ENCODE measurements at places on chromosomes 1 and 21.

- DNase-seq, result no peak
Measured at GRCh38 chr1:58907398-58907797, 123.6 kb upstream of the JUN start.

GRCh38 chr1:185144233-185144632 is 12.5 kb downstream of the TRMT1L start:
- no peak for DNase-seq

DNA sequence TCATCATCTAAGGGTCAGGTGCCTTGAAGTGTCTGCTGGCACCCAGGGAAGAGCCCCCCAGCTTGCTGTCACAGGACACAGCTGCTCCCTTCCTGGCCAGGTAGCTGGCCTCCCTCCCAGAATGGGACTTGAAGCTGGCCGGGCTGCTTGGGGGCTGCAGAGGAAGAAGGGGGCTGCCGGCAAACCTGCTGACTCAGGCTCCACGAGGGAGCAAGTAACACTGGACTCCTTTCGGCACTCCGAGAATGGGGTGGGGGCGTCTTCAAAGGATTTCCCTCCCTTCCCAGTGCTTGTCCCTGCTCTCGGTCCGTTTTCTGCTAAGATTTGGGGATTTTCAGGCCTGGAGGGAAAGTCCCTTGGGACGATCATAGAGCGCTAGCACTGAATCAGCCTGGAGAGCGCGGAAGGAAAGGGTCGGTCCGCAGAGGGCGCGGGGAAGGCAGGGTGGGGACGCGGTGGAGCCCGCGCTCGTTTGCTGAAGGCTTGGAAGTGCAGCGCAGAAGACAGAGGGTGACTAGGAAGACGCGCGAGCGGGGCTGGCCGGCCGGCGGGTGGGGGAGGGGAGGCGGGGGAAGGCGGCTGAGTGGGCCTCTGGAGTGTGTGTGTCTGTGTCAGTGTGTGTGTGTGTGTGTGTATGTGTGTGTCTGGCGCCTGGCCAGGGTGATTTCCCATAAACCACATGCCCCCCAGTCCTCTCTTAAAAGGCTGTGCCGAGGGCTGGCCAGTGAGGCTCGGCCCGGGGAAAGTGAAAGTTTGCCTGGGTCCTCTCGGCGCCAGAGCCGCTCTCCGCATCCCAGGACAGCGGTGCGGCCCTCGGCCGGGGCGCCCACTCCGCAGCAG is at the start of gene CSF1:
TSS of gene CSF1 (plus strand) at position 727 of the 840 bp plus-strand sequence. CDS start 175 bp downstream, outside the sequence.
- no peak for DNase-seq

DNA sequence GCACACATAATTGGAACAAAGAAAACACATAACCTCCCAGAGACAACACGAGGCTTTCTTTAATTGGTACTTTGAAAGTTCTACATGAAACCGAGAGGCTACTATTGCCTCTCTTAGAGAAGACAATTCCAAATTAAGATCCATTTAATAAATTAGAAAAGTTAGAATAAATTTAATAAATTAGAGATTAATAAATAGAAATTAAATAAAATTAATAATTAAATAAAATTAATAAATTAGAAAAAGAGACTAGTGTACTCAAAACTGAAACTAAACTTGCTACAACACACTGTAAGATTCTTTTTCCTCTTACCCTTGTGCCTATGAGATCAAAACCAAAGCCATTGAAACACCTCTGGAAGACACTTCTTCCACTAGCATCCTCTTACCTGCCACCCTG is 199.0 kb downstream of the URB2 start:
- DNase-seq, result no peak

- no peak for DNase-seq
Measured at GRCh38 chr1:212139526-212140135, 104.1 kb downstream of the DTL start.

DNA sequence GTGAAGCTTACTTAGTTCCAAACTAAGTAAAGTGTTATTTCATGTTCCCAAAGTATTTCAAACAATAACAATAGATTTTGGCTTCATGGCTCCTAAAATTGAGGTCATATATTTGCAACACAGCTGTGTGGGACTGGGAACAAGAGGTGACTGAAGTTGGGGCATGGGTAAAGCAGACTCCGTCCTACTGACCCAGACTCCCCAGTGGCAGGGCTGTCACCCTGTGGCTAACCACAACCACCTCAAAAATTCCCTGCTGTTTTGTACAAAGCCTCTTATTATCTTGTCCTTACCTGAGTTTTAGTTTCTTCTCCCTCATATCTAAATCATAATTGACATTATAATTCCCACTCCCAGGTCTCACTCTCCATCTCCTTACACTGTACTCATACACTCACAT is 117.6 kb downstream of the PTGER3 start:
- DNase-seq, result no peak

GRCh38 chr1:31714442-31715086 is 10.7 kb upstream of the COL16A1 start:
- DNase-seq, result no peak

DNA sequence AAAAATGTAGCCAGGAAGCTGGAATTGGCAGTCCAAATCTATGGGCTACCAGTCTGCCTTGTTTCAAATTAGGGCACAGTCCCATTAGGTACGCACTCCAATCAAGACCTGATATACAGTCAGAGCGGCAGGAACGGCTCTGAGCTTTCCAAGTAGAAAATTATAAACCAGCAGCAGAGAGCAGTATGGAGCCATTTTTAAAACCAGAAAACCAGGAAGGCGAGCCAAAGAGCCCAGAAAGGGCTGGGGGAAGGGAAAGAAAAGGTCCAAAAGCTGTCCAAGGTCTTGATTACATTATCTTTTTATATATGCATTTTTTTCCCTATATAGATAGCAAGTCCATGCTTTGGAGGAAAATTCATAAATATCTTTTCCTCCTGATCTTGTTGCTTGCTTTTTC is 719.0 kb downstream of the RWDD3 start:
- no peak for DNase-seq

DNA sequence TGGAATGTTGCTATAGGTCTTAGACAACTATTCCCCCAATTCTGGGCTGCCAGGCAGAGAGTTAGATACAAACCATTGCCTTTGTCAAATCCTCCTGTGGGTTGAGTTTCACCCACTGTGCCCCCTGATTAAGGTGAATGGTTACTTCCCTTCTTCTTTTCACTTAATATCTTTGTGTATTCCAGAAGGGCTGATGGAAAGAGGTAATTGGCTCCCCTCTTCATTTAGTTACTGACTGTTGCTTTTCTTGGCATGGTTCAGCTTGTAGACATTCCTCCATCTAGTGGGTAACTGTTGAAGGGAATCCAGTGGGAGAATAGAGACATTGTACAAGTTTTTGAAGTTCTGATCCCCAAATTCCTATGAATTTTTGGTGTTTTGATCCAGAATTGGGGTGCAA is 43.8 kb upstream of the MACF1 start:
- DNase-seq, result no peak

GRCh38 chr1:63802109-63802508 is 28.3 kb downstream of the ROR1 start:
- DNase-seq, result no peak

DNA sequence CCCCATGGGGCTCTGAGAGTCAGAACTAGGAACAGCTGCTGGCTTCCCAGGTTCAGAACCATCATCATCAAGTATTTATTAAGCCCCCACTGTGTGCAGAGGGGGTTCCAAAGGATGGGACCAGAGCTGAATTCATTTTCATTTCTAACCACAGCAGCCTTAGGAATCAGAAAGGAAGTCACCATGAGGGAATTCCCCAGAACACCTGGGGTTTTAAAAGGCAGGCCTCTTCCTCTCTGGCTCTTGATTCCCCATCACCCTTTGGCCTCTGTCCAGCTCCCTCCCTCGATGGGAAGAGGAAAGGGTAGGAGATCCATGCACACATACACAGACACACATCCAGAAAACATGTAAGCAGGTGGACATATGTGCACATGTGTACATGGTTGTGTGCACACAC is 1.3 kb upstream of the KCNN3 start:
- DNase-seq, result no peak

GRCh38 chr1:245957427-245957826 is 549.7 kb downstream of the SMYD3 start:
- no peak for DNase-seq

DNA sequence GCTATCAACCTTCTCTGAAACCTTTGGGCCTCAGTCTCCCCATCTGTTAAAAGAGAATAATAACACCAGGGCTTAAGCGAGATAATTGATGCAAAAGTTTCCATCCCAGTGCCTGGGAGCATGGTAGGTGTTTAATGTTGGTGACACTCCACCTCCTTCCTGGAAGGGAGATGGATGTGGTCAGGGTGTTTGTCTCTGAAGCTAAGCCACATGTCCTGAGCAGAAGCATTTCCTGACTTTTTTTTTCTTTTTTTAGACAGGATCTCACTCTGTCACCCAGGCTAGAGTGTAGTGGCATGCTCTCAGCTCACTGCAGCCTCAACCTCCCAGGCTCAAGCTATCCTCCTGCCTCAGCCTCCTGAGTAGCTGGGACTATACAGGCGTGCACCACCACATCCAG is 72.6 kb upstream of the HMGB4 start:
- DNase-seq, result no peak

DNA sequence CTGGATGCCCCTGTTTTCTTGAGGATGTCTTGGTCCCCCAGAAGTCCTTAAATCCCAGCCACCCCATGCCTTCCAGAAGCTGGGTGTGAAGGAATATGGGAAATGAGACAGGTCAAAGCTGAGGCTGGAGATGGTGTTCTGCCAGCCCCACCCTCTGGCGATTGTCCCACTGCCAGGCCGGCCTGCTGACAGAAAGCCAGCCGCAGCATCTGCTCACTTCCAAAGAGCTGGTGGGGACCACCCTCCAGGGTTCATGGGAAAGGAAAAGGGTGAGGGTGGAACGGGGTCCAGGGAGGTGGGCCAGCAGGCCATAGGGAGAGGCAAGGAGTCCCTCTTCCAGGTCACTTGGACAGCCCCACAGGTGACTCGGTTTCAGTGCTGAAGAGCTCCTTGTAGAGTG is 1.9 kb upstream of the LINGO4 start:
- no peak for DNase-seq

- no peak for DNase-seq
Measured at GRCh38 chr1:111221276-111221632, 6.3 kb upstream of the CHI3L2 start.

DNA sequence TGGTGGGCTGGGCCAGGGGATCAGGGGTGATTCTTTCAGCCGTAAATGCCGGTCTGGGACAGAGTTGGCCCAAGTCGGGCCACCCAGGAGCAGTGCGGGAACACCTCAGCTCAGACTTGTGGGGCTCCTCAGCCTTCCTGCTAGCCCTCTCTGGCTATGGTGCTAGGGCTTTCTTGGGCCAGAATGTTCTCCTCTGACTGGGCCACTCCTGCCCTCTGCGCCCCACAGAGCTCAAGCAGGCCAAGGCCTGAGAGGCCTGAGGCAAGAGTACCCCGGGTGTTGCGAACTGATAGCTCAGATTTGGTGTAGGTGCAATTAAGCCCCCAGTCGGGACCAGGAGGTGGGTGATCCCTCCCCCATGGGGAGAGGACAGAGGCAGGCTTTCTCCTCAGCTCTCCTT is 51.8 kb downstream of the LGR6 start:
- DNase-seq, result no peak

DNA sequence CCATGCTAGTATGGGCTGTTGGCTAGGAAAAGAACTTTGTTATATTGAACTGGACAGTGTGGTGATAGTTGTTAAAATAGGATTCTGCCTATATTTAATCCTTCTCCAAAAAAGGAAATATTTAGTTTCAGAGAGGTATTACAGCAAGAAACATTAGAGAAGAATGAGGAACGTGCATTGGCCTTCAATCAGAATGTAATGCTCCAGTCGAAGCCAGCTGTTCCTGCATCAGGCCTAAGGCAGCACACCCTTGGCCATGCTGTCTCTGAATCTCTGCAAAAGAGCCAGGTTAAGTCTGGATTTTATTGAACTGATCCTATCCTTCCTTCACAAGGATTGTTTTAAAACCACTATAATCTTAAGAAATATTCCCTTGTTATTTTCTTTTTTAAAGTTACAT is 35.3 kb upstream of the RALGPS2 start:
- no peak for DNase-seq

- peak; percentile 32 for DNase-seq
Measured at GRCh38 chr1:156394835-156395461, 25.9 kb downstream of the RHBG start.

DNA sequence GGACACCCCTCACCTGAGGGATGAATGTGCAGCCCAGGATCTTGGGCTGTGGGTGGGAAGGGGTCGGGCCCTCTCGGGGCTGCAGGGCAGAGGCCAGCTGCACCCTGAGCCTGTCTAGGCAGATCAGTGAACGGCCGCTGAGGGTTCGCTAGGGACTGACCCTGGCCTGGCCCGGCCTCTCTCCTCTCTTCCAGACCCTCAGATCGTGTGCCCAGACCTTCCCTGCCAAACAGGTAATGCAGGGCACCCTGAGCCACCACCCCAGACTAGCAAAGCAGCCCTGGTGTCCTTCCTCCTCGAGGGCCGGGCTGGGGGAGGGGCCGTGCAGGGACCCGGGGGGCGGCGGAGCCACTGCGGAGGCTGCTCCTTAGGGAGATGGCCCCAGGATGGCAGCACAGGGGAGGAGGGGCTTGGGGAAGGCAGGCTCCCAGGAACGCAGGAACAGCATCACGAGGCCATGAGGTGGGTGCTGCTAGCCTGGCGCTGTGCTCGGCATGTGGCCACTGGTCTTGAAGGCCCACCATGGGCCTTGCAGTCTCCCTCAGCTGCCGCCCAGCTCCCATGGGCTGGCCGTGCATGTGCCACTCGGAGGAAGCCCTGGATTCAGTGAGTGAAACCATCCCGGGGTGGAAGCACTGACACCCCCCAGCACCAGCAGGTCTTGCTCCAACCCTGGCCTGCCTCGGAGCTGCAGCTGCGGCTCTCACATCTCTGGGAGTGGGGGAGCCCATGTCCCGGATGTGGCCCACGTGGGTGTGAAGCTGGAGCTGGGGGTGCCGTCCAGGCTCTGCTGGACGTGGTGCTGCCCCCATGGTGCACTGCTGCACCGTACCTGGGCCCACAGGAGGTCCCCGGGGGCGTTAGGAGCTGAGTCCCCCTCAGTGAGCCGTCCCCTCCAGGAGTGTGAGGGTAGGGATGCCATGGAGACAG is 28.7 kb downstream of the COL6A2 start:
- DNase-seq, result no peak

- DNase-seq, result no peak
Measured at GRCh38 chr1:115462566-115463076, 124.6 kb upstream of the NGF start.
